ENCODE measurements at places on chromosomes 1 and 21.

GRCh38 chr1:42765269-42765668 is 1.6 kb downstream of the P3H1 start:
- DNase-seq = no peak

DNA sequence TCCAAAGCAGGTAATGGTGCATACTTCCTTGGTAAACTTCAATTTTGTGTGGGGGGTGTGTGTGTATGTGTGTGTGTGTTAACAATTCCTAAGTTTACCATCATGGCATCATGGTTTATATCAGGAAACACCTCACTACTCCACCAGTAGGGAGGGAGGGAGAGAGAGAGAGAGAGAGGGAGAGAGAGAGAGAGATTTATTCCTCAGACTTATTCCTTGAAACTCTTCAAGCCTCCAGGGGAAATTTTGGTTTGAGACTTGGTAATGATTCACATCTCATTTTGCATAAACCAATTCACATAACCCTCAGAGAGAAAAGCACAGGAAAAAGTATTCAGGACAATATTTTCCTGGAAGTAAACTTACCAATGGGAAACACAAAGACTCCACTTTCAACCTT is 115.0 kb downstream of the TTLL7 start:
- DNase-seq = no peak

DNA sequence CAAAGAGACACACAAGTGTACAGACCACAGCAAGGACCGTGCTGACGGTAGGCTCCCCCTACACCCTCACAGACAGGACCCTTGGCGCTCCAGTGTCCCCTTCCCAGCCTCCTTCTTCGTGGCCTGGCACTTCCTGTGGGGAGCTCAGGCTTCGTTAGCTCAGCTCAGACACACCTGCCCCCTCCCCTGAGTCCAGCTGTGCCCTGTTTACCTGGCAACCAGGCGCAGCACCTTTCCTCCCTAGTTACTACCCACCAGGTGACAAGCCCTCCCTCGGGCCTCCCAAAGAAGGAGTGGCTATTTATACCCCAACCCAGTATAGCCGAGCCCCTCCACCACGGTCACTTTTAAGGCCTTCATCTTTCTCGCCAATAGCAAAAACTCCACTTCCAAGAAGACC is 4.7 kb downstream of the CELF3 start:
- DNase-seq = peak; percentile 31

- no peak for DNase-seq
These were observed 107.0 kb upstream of the ARHGEF16 start for GRCh38 chr1:3347257-3348020.

DNA sequence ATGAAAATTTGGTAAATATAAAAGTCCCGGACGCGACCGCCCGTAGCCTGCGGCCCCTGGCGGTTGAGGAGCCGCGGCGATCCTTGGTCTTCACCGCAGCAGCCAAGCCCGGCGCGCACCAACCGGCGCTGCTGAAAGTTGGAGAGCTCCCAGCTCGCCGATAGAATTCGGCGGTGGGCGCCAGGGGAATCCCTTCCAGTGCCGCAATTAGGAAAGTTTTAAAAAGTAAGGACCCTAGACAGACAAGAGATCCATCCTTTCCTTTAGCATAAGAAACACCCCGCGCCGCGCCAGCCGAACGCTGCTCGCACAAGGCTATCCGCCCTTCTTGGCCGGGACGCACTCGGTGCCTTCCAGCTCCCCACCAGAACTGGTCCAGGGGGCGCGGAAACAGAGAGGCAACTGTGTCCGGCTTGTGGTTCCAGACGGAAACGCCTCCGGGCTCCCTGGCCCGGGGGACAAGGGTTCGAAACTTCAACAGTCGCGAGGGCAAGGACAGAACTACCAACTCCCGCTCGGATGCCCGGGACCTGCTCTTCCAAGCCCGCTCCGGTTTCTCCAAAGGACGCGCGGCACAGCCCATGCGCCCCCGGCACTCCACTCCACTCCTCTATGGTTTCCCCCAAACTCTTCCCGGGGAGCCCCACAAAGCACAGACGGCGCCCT is 1.7 kb downstream of the FAM78B start:
- no peak for DNase-seq

DNA sequence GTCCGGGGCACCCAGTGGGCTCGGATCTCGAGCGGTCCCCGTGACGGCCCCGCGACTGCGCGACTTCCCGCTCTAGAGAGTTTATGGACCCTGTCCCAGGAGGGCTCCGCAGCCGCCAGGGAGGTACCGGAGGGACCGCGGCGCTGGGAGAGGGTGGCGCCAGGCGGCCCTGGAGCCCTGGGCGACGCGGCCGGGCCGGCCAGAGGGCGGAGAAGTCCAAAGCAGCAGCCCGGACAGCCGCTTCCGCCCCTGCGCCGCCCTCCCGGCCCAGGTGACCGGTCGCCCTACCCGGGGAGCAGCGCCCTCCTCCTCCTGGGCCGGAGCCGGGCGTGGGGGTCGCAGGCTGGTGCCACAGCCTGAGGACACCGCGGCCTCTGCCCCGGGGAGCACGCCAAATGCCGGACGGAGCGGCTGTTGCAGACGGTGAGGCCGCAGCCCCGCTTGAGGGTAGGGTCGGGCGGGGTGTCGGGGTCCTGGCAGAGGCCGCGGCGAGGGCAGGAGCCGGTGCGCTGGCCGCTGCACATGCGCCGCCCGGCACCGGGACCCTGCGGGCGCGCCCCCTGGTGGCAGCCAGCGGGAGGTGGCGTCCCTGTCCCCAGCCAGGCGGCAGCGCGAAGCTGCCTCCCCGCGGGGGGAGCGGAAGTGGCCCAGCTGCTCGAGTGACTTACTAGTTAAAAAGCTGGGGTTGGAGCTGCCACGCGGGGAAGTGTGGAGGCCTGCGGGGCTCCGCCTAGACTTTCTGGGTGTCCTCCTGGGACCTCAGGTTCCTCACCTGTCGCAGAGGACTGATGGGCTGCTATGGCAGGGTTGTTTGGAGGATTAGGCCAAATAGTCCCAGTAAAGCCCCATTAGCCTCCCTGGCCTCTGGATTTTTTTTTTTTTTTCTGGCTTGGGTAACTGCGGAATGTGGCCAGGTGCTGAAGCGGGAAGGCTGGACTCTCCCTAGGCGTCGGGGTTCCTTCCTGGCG is 20.9 kb upstream of the ZNF678 start:
- DNase-seq = no peak
